ENCODE measurements at places on chromosomes 6 and 20.

GRCh38 chr6:10413850-10414738, 780 bp downstream of the TFAP2A start:
- no peak for DNase-seq

- no peak for DNase-seq
These were observed 22.6 kb downstream of the DDO start for GRCh38 chr6:110392727-110393126.

GRCh38 chr6:69422475-69422874, 374.3 kb downstream of the LMBRD1 start:
- no peak for DNase-seq

DNA sequence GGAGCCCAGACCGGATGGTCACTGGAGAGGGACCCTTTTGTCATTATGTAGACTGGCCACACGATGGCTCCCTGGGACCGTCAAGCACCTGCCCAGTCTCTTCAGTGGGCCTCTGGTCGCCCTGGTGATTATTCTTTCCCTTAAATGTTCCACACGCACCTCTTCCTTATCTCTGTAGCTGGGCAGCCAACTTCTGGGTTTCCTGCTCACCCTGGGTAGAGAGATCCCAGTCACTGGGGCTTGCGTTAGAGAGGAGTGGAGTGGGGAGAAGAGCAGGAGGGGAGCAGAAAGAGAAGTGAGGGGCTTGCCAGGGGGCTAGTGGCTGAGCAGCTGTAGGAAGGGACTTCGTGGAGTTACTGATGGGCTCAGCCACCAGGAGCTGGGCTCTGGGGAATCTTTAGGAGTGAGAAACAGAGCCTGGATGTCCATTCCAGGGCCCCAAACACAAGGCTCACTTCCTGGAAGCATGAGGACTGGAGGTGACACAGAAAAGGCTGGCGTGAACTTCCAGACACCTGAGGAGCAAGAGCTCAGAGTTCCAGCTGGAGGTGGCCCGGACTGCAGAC, 150.1 kb downstream of the DHX35 start:
- DNase-seq, result no peak

DNA sequence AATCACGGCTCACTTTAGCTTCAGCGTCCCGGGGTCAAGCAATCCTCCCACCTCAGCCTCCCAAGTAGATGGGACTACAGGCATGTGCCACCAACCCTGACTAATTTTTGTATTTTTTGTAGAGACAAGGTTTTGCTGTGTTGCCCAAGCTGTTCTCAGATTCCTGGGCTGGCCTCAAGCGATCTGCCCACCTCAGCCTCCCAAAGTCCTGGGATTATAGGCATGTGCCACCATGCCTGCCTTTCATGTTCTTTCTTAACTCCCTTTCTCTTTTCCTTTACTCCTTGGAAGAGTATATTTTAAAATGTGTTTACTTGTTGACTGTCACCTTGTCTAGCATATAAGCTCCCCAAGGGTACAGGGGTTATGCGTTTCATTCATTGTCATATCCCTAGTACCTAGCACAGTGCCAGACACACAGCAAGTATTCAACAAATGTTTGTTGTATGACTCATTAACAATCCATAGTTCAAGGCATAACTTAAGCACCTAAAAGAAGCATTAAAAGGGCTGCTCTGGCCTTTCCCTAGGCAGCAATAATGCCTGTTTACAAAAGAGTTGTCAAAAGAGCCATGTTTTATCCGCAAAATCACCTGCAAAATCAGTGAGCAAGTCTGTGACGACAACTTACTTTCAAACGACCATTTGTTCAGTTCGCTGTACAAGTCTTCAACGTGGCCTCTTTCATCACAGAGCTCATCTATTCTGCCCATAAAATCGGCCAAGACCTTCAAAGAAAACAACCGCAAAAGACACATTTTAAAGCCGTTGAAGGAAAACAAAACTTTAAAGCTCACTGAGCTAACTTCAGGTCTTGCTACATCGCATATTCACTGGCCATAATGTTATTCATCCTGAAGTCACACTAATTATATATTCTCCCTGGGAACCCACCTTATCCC, 4.6 kb downstream of the CYP24A1 start:
- DNase-seq, result no peak

- no peak for DNase-seq
These were observed 59.1 kb upstream of the NT5E start for GRCh38 chr6:85390775-85391174.

GRCh38 chr6:50030777-50031562, 9.2 kb upstream of the DEFB110 start:
- no peak for DNase-seq

DNA sequence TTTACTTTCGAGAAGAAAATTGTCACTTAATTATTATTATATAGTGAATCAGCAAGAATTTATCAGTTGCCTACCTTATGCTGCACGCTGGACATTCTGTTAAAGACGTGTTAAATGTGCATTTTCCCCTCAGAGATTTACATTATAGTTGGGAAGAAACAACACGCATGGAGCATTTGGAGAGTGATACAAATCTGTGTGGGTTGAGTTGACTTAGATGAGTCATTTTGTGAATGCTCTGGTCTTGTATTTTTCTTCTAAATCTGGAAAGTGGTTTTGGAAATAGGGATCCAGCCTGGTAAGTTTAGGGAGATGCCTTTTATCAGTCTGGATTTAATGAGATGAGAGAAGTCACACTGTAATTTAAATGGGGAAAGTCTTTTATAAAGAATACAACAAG, 24.0 kb upstream of the SMIM26 start:
- no peak for DNase-seq

DNA sequence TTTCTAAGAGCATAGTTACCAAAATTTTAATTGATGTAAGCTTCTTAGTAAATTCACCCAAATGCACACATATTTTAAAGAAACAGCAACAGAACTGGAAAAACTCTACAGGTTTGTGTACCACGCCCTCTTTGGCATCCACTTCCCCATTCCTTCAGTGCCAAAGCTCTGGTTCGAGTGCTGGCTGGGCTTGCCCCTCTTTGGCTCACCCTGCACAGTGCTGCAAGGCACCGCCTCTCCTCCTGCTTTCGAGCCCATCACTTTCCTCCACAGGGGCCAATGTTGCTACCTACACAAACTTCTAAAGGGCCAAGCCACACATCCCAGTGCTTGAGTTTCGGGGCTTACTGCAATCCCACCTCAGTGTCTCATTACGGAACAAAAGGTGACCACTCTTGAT, 9.6 kb downstream of the LRP11 start:
- DNase-seq, result no peak

DNA sequence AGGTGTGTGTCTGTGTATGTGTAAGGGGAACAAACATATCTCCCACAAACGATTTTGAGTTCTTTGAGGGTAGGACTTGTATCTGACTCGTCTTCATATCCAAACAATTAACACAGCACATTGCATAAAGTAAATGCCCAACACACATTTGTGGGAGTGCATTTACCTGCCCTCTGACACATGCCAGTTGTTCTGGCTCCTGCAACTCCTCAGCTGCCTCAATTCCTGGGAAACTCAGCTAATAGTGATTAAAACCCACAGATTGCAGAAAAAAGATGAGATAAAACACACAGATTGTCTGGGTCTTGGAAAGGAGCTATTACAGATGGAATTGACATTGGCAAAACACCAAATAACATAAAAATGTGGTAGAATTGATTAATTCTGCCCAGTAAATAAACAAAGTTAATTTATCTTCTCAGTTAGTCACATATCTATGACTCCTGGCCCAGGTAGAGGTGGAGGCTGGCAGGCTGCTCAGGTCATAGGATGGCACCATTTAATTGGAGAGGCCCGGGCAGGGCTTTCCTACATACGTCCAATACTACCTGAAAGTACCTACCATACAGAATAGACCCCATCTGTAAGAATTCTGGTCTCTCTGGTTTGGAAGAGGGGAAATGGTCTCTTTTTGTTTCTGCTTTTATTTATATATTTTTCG, 71.5 kb upstream of the IFNGR1 start:
- DNase-seq, result no peak

- no peak for DNase-seq
These were observed 61.0 kb upstream of the ZMYND8 start for GRCh38 chr20:47417245-47418068.

DNA sequence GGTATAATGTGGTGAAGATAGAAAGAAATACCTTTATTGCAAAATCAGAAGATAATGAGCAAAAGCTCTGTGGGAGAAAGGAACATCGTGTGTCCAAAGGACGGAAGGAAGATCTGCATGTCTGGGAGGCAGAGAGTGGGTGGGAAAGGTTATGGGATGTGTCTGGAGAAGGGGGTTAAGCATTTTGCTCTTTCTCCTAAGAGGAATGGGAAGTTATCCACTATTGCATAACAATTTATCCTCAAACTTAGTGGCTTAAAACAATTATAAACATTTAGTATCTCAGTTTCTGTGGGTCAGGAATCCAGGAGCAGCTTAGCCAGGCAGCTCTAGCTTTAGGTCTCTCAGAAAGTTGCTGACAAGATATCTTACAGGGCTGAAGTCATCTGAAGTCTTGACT, 229.1 kb upstream of the CITED2 start:
- DNase-seq, result no peak

DNA sequence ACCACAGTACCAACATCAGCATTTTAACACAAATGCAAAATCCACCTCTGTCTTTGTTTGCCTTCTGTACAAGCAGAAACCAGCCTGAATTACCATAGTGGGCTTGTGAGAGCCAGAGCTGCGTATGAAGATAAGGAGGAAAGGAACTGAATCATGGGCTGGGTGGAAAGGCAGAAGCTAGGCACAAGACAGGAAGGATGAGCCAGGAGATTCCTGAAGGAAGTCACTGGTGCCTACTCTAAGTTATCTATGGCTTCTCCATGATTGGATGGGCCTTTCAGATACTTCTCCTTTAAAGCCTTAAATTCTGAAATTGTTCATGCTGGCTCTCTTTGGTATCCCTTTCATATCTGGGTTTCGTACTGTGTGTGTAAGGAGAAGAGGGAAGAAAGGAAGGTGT, 140.6 kb downstream of the LCA5 start:
- DNase-seq, result no peak

DNA sequence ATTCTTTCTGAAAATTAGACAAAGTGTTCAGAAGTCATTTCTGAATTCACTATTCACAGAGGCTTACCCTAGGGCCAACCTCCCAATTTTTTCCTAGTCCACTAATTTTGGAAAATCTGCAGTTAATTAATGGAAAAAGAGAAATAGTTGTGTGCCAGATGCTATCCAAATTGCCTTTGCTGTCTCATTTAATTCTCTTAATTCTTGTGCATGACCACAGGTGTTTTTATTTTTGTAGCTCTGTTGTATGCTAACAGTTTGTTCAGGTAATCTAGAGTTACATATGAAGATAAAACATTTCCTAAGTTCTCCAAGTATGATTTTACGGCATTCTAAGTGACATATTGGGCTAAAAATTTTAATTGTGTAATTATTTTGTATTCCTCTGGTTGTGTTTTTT, 96.8 kb downstream of the SCAF8 start:
- no peak for DNase-seq

DNA sequence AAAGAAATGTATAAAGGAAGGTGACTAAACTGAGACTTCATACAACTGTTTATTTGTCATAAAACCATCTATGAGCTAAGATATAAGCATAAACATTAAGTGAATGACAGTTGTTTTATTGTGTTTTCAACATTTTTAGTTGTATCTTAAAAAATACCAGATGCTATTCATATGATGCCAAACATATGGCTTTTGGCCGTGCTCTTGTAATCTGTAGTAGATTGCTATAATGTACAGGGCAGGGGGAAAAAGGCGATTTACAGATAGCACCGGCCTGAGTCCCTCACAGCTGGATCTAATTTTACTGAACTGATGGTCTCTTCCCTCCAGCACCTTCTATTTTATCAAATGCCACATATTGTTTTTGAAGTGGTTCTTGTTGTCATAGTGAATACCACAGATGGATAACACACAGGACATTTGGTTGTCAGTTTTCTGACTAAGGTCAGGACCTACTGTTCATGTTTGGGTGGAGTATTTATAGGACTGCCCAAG, 48.2 kb downstream of the CENPW start:
- no peak for DNase-seq

DNA sequence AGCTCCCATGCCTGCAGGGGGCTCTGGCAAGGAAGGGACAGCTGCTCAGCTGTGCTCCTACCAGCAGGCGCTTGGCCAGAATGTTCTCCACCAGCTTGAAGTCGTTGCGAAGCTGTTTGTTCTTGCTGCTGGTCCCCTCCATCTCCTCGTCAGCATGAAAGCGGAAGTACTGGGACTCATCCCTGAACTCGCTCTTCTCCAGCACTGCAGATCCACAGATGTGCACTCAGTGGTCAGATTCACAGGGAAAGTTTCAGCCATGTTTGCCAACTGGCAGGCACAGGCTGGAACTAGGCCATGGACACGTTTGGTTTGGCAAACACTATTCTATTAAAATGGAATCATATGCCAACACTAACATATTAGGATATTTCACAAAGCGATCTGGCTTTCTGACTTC, 167.9 kb downstream of the PREX1 start:
- no peak for DNase-seq

DNA sequence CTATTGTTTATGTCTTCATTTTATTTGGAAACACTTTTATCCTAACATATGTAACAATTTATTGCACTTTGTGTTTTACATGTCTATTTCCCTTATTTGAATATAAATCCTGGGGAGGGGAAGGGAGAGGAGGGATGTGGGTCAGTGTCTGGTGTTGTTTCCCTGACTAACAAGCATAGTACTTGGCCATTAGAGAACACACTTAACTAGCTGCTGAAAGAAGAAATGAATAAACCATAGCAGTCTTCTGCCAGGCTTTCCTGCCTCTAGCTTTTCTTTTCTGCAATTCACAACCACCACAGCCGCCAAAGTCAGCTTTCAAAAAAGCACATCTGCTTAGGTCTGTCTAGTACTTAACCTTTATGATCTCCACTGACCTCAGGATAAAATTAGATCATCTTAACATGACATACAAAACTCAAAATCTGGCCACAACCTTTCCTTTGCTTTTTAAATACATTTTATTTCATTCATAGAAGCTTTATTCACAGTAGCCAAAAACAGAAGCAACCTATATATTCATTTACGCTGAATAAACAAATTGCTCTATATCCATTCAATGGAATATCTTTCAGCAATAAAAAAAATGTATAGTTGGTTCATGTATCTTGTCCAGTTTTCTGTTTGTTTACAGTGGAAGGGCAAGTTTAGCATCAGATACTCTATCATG, 16.3 kb downstream of the PDSS2 start:
- DNase-seq, result no peak

- no peak for DNase-seq
These were observed 106.0 kb downstream of the PRIM2 start for GRCh38 chr6:57423468-57423867.

- DNase-seq, result no peak
These were observed 20.8 kb downstream of the ATP9A start for GRCh38 chr20:51747182-51747911.

DNA sequence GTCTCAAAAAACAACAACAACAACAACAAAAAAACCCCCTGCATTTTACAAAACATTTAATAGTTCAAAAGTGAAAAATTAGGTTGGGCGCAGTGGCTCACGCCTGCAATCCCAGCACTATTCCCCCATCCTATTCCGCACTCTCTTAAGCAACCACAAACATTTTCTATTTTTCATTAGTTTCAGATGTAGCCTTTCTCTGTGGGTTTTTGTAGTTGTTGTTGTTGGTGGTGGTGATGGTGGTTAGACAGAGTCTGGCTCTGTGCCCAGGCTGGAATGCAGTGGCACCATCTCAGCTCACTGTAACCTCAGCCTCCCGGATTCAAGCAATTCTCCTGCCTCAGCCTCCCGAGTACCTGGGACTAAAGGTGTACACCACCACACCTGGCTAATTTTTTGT, 6.4 kb upstream of the GMNN start:
- no peak for DNase-seq

- DNase-seq, result no peak
These were observed 30.2 kb downstream of the EPHA7 start for GRCh38 chr6:93389192-93389591.

Measured in esophagus muscularis mucosa (tissue), 4 donors.